NCI-H1417 treated with DMSO at 0.1 percent for 48 hours (cell line): ENCODE measurements at places on chromosomes 1 and 21.

- DNase-seq = no peak
These were observed 55.0 kb downstream of the WNT9A start for GRCh38 chr1:227892489-227893299.

DNA sequence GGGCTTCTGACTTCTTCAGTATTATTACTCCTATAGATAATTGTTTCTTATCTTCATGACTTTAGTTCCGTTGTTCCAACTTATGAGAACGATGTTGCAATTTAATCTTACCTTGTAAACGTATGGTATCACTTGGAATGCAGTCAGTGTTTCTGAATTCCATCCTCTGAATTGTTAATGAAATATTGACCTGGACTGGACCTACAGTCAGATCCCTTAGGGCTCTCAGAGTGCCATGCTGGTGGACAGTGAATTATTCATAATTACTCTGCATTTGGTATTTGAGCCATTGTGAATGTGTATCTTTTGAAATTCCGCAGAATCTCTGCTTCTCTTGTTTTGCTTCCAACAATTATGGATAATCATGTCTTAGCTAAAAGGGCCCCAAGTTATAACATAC lies 72.3 kb downstream of the PRDM2 start:
- no peak for DNase-seq

DNA sequence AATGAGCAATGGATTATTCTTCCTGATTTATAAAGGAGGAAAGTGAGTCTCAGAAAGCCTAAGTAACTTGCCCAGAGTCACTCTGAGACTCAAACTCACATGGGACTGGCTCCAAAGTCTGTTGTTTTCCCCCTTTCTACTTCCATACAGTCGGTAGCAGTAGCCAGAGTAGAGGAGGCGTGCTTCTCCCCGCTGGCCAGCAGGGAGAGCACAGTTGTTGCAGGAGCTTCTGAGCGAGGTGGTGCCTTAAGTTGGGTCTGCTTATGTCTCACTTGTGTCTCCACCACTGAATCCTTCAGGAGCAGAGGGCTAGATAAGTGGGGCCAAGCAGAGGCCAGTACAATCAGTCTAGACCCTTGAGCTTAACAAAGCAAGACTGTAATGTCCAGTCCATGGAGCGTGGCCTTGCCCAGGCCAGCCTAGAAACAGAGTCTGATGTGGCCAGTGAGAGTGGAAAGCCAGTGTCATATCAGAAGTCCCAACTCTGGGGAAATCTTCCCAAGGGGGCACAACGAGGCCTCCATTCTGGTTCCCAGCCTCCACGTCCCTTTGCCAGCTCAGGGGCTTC lies 181.9 kb downstream of the ZSCAN20 start:
- no peak for DNase-seq

DNA sequence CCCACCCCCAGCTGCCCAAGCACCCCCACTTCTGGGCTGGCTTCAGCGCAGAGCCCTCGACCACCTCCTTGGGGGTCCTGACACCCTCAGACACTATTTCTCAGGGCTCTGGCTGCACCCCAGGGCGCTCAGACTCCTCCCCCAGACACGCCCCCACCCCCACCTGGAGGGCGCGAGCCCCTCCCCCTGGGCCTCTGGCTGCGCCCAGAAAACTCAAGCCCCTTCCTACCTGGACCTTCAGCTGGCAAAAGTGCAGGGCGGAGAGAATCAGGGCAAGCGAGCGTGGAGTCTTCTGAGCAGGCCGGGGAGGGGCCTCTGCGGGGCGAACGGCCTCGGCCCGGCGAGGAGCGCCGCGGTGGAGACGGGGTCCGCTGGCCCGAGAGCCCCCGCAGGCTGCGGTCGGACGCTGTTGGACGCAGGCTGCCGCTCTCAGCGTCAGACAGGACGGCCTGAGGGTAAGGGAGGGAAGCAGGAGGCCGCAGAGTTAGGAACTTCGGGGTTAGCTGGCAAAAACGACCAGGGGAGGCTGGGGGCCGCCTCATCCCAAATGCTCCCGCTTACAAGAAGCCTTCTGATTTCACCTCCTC lies 17.4 kb upstream of the NBPF1 start:
- no peak for DNase-seq

- DNase-seq = no peak
These were observed 8.7 kb upstream of the ZNF691 start for GRCh38 chr1:42837709-42838108.

- DNase-seq = no peak
These were observed 417.3 kb downstream of the USH2A start for GRCh38 chr1:216005916-216006315.

- no peak for DNase-seq
These were observed 10.4 kb upstream of the TMEM9 start for GRCh38 chr1:201164645-201165044.

GRCh38 chr1:22612671-22613571 lies 23.5 kb upstream of the C1QA start:
- DNase-seq = no peak

DNA sequence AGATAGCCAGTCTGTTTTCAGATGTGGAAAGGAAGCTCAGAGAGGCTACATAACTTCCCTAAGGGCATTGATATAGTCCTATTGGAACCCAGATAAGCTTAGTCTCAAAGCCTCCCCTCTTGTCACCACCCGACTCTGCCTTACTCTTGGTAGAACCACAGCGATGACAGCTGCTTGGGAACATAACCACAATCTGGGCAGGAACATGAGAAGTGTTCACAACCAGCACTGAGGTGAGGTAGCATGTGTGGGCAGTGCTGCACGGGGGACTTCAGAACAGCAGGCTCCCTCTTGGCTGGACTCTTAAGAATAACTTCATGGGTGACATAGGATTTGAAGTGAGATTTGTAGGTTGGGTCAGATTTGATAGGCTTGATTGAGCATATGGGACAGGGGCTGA lies 9.3 kb upstream of the S100A10 start:
- DNase-seq = no peak

DNA sequence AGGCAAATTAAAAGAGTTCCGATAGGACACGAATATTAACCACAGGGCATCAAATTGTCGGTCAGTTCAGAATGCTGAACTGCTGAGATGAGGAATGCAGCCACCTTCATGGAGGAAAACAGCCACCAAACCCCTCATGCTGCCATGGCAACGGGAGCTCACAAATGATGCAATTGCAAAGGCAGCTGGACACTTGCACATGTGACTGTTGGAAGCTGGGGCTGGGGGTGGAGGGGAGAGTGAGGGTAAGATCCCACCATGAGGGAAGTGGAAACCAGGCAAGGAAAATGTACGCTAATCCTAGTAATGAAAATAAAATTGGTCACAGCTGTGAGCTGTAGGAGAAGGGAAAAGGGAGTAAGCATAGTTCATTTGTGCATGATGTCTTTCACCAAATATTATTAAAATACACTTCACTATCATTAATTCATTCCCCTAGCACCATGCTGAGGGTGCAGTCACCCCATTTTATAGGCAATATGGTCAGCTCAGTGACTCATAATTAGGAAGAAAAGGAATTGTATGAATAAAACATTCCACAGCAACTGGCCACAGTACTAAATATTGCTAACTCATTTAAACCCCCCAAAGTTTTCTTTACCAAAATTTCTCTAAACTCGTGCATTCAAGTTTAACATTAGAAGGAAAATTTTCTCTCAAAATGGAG lies 15.3 kb downstream of the BECN2 start:
- no peak for DNase-seq

- DNase-seq = no peak
These were observed 16.3 kb downstream of the AGPAT3 start for GRCh38 chr21:43881283-43881682.

DNA sequence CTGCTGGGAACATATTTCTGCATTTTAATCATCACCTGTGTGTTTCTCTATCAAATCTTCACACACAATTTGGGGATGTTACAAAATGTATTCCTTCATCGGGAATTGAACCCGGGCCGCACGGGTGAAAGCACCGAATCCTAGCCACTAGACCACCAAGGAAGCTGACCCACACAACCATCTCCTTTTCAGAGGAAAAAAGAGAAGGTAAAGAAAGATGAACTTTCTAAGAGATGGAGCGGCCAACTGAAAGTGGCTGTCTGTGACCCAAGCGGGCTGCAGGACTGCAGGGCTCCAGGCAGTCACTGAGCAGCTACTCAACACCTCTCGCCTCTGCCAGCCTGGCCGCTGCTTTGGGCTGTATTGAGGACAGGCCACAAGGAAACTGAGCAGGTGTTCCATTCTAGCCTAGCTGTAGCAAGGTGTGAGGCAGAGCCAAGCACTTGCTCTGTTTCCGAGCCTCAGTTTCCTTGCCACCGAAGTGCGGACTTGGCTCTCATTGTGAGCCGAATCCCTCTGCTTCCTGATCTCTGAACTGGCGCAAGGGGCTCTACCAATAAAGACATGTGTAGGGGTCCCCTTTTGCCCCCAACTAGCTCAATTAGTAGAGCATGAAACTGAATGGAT lies 156.9 kb upstream of the NBPF11 start:
- DNase-seq = no peak

DNA sequence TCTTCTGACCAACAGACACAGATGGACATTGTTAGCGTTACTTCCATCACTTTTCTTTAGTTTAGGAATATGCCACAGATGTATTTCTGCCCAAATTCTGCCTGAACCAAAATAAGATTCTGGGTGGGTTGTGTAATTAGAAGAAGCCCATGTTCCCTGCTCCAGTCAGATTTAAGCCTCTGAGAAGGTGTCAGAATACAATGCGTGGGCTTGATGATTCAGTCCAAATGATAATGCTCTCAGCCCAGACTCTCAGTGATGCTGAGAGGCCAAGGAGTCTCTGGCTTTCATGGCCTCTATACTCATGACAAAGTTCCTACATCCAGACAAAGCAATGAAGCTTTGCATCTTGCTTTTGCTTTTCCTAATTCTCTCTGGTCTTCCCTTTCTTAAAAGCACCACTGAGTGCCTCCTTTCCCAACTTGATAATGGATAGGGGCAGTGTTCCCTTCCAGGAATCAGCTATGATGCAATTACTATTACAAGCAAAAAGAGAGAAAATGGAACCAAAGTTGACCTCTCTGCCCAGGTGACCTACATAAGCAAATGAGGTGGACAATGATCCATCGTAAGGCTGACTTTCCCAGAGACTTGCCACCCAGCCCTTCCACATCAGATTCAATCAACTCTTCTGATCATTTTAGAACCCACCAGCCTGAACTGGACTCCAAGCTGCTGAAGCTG lies 8.8 kb downstream of the SEC16B start:
- no peak for DNase-seq

- DNase-seq = peak; percentile 51
These were observed 16.6 kb downstream of the UTP11 start for GRCh38 chr1:38029081-38029681.

GRCh38 chr21:28282833-28283232 lies 709.8 kb downstream of the LTN1 start:
- no peak for DNase-seq

DNA sequence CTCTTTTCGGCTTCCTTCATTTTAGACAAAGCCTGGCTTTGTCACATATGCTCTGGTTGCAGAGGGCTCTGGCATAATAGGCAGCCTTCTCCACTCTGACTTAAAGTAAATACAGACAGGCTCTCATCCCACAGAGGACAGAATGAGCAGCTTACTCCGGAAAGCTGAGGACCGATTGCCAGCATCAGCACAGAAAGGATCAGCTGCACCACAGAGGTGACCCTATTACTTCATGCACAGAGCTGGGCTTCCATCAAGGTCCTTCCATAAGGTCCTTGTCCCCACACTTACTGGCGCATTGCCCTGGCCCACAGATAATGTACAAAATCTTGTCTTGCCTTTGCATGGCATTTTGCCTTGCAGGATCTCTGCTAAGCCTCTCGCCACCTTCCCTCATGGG lies 67.6 kb downstream of the SEC16B start:
- no peak for DNase-seq

GRCh38 chr1:29708381-29708780 lies 472.1 kb downstream of the PTPRU start:
- DNase-seq = no peak

GRCh38 chr1:244665771-244666217 lies 12.9 kb downstream of the DESI2 start:
- DNase-seq = no peak

DNA sequence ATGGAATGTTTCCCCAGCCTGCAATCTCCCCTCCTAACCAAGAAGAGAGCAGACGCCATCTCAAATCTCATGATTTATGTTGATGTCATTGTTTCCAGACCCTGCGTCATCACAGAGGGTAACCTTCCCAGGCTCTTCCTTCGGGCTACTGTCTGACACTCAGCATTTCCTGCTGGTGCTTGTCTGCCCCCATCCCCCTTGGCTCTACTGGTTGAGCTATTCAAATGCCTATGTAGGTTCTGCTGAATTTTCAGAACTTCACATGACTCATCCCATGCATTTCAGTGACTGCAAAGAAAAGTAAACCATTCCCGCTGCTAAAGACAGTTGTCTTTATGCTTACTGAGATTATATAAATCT lies 24.8 kb upstream of the ITPKB start:
- DNase-seq = no peak

- no peak for DNase-seq
These were observed 1.1 kb downstream of the KCNJ9 start for GRCh38 chr1:160082487-160082886.

DNA sequence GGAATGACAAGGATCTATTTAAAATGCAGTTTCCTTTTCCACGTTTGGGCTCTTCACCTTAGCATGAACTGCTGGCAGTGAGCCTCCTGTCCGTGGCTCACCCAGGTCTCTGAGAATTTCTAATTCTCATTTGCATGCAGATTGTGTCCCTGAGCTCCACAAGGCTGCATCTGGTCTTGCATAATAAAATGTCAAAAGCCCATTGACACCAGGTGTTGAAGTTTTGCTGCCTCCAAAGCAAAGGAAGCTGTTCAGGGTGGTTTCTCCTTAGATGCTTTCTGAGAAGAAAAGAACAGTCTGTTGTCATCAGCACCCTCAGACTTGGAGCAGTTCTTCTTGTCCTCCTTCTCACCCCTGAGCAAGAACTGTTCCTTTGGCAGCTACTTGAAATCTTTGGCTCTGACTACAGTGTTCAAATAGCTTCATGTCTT lies 433.1 kb upstream of the KAZN start:
- no peak for DNase-seq

DNA sequence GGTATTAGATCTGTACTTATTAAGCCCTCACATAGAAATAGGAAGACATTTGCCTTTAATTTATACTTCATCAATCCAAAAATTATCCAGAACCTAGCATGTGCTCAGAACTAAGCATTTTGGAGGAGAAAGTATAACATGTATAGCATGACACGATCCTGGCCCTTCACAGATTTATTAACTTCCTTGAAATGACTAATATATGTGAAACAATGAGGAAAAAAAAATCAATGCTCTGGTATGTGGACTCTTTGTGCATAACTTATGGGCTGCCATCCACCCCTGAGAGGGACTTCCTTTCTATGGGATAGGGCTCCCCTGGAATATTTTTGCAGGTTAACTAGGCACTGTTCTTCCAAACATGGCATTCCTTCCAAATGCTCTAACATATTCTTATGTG lies 36.6 kb downstream of the CCDC185 start:
- DNase-seq = no peak
